Heart right ventricle (tissue), 16 donors: ENCODE measurements at places on chromosomes 7 and 10. TPM values are rescaled to one million over a fixed set of nuclear protein-coding genes. Genes with fewer than 3 reads are reported as not detected.
A peak's percentile ranks its signal among the peaks of the same experiment; 100 is the strongest.

The ASZ1 gene
- total RNA-seq = not detected

The ZCWPW1 gene
- total RNA-seq = 5.3 TPM

The GRB10 gene
- total RNA-seq = 41.2 TPM

The CALCR gene
- not detected for total RNA-seq

The CYP3A7 gene
- not detected for total RNA-seq

The ENTPD1 gene
- total RNA-seq = 9.1 TPM

The GPER1 gene
- 1.3 TPM for total RNA-seq

The SEMA3C gene
- total RNA-seq = 83.2 TPM

The VWA2 gene
- not detected for total RNA-seq

The ANKRD61 gene
- total RNA-seq = 0.26 TPM

The CFAP69 gene
- 1.0 TPM for total RNA-seq

- H3K27me3 ChIP-seq = no peaks in the 10 kb centered on the region
- peaks cover 99% of the 10 kb centered on the region for H3K4me1 ChIP-seq
- H3K36me3 ChIP-seq = no peaks in the 10 kb centered on the region
- DNase-seq = peak; percentile 87
- peak overlapping the region; percentile 87 for H3K27ac ChIP-seq
- no peak overlapping the region for H3K4me3 ChIP-seq
Observed at GRCh38 chr10:72248468-72249151, 25.1 kb upstream of the DDIT4 start.

- H3K36me3 ChIP-seq = no peaks in the 10 kb centered on the region
- H3K27me3 ChIP-seq = no peaks in the 10 kb centered on the region
- H3K4me1 ChIP-seq = peaks cover 87% of the 10 kb centered on the region
- H3K4me3 ChIP-seq = no peak overlapping the region
Observed at GRCh38 chr10:35377050-35377728, 40.9 kb downstream of the CCNY start.

- no peak overlapping the region for H3K4me3 ChIP-seq
- H3K27me3 ChIP-seq = no peaks in the 10 kb centered on the region
- no peak for DNase-seq
- peaks cover 17% of the 10 kb centered on the region for H3K4me1 ChIP-seq
- H3K36me3 ChIP-seq = no peaks in the 10 kb centered on the region
Observed at GRCh38 chr10:21195252-21195651, 298.1 kb upstream of the NEBL start.

- DNase-seq = no peak
- H3K4me3 ChIP-seq = no peak overlapping the region
- H3K27ac ChIP-seq = no peak overlapping the region
- no peaks in the 10 kb centered on the region for H3K36me3 ChIP-seq
Observed at GRCh38 chr10:21488957-21489446, 36.5 kb downstream of the SKIDA1 start.

GRCh38 chr10:3723766-3724165, 61.2 kb downstream of the KLF6 start:
- no peaks in the 10 kb centered on the region for H3K4me1 ChIP-seq
- no peaks in the 10 kb centered on the region for H3K27me3 ChIP-seq
- no peaks in the 10 kb centered on the region for H3K36me3 ChIP-seq
- H3K4me3 ChIP-seq = no peak overlapping the region
- DNase-seq = no peak
- H3K27ac ChIP-seq = no peak overlapping the region

- no peaks in the 10 kb centered on the region for H3K36me3 ChIP-seq
- no peak overlapping the region for H3K27ac ChIP-seq
- DNase-seq = no peak
- no peaks in the 10 kb centered on the region for H3K4me1 ChIP-seq
- H3K27me3 ChIP-seq = peaks cover 7% of the 10 kb centered on the region
Observed at GRCh38 chr7:148014541-148014940, 576.0 kb upstream of the C7orf33 start.

DNA sequence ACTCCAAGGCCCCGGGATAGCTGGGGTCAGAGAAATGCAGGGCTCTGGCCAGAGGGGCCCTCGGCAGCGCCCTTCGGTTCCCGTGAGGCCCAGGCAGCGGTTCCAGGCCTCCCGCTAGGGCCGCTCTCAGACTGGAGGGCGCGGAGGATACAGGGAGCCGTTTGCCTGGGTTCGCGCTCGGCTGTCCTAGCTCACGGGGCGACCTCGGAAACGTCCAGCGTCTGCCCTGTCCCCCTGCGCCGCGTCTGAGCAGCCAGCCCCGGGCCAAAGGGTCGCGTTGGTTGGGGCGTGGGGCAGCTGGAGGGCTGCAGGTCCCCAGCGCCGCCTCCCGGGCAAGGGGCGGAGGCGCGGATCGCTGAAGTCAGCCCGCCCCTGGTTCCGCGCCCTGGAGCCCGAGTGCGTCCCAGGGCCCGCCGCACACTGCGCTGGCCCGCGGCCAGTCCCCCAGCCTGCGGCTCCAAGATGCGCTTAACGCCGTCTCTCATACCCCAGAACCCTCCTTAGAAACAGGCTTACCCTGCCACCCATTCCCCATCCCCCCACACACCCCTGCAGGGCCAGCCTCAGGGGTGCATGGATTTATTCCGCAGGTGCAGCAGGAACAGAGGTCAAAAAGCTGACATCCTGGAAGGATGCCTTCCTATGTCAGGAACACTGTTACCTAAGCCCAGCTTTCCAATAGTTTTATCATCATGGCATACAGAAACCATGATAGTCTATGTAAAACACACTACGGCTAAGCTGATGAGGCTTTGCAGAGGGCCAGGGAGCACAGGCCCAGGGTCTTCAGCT, 22.1 kb upstream of the OPN4 start:
- peaks cover 2% of the 10 kb centered on the region for H3K4me1 ChIP-seq
- H3K4me3 ChIP-seq = peak overlapping the region; percentile 22
- no peak overlapping the region for H3K27ac ChIP-seq
- peak; percentile 65 for DNase-seq
